Activated CD4-positive, alpha-beta memory T cell treated with anti-CD3 and anti-CD28 coated beads for 36 hours (primary cell): ENCODE measurements at places on chromosomes 7 and 10.

DNA sequence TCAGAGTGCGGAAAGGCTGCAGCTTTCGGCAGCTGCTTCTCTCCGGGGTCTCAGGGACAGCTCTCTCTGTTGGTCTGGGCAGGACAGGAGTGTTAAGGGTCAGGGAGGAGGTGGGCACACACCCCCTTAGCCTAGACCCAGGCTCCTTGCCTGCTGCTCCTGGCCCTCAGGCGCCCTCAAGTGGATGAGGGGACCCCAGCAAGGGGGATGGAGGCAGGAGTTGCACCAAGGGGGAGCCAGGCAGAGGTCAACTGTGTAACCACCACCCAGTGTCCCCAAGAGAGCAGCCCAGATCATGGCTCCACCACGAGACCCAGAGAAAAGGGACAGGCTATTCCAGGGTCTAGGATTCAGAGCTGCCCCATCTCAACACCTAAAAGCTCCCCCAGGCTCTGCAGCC, 26.9 kb downstream of the SPOCK2 start:
- DNase-seq = no peak

- DNase-seq = no peak
Observed at GRCh38 chr7:42978496-42978895, 46.3 kb downstream of the MRPL32 start.

DNA sequence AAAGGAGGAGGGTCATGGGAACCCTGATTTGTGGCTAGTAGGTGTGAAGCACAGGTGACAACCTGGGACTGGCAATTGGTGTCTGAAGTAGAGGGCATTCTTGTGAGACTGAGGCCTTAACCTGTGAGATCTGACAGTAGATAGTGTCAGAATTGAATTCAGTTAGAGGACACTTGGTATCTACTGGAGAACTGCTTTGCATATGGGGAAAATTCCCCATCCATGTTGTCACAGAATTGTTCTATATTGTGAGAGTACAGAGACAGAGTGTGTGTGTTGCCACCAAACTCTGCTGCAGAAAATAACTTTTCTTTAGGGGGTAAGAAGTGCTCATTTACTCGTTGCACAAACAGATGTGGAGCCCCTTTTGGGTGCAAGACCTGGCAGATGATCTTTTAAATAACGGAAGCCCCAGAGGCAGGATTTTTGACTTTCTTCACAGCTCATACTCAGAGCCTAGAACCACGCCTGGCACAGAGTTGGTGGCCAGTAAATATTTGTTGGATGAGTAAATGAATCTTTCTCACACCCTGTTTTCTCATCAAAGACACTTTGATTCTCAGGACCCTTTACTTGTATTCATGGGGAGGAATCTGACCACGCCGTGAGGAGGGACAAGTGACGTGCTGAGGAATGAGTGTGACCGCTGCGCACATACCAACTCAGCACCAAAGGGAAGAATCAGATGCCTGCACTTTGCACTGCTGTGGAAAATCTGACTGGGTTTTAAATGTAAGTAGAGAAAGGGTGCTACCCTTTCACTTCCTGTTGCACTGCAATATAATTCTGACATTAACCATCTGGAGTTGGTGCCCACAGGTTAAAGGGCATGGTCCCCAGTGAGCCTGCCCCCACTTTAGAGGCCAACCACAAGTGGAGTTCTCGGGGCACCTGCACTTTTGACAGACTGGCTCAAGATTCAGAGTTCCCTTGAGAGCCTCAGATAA, 39.2 kb upstream of the SDHAF3 start:
- no peak for DNase-seq

- no peak for DNase-seq
Observed at GRCh38 chr10:71399946-71400345, 3.2 kb downstream of the CDH23 start.
